Dermis blood vessel endothelial cell (primary cell): ENCODE measurements at places on chromosomes 4 and X.
A peak's percentile ranks its signal among the peaks of the same experiment; 100 is the strongest.

GRCh38 chrX:46912098-46912602 lies at the start of gene JADE3:
Gene JADE3, plus strand, starts transcription at chrX:46912421. Its CDS starts 72,474 bp downstream, at chrX:46984895.
- peak; percentile 78 for DNase-seq

DNA sequence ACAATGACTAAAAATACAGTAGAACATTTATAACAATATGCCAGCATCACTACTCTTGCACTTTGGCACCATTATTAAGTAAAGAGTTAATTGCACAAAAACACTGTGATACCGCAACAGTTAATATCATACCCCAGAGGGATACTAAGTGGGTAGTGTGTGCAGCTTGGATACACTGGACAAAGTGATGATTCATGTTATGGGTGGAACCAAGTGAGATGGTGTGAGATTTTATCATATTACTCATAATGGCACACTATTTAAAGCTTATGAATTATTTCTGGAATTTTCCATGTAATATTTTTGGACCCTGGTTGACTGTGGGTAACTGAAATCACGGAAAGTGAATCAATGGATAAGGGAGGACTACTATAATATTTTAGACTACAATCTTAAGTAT lies 265.3 kb downstream of the PCDH18 start:
- DNase-seq = no peak

GRCh38 chrX:136147315-136147901 lies at the start of gene FHL1:
Gene FHL1, plus strand, starts transcription at chrX:136147533.
- peak; percentile 61 for DNase-seq

GRCh38 chrX:45768666-45769236 lies 568.1 kb upstream of the DIPK2B start:
- no peak for DNase-seq

DNA sequence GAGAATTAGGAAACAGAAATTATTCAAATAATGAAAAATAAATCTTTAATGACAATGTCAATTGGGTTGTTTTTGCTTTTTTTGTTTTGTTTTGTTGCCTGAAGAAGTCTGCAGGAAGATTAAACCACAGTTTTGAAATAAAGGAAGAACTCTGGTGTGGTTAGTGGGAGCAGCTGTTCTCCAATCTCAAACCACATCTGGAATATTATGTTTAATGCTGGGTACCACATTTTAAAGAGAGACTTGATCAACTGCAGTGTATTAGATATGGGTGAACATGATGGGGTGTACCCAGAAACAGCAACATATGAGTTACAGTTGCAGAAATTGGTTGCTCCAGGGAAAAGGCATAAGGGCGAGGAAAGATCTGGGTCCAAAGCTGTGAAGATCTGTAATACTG lies 171.2 kb upstream of the RPL34 start:
- no peak for DNase-seq

DNA sequence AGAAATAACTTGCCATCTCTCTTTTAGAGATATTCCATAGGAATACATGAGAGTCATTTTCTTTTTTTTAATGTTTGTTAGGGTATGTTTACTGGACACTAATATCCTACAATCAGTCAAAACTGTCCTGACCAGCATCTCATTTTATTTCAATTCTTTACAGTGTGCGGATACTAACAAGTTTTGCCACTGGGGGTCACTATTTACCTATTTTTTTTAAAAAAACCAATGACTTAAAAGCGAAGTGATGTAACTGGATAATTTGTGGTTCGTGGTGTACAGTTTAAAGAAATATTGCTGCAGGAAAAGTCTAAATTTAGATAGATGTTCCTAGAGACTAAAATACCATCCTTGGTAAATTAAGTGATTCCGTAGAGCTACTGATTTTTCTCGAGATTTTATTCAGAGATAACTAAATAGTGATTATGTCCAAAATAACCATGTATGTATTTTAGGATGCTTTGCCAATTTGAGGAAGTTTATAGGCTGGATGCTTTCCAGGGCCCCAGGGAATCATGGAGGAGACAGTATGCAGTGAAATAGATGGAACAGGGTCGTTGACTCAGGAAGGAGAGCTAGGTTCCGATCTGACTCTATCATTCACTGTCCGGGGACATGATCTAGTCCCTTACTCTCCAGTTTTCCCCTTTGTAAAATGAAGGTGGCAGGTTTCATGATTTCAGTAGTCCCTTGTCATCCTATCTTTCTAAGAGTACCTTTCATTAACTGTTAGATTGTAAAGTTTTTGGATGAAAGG lies 34.0 kb upstream of the GNPDA2 start:
- DNase-seq = peak; percentile 52

GRCh38 chr4:24070117-24070516 lies 180.3 kb upstream of the PPARGC1A start:
- DNase-seq = no peak

DNA sequence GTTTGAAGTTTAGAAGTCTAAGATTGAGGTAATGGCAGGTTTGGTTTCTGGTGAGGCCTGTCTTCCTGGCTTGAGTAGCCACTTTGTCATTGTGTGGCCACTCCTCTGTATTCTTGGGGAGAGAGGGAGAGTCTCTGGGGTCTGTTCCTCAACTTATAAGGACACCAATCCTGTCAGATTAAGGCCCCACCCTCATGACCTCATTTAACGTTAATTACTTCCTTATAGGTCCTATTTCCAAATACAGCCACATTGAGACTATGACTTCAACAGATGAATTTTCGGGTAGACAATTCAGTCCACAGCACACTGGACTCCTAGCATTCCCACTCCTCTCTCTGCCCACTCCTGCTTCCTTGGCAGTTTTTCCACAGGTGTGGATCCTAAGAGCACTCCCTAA lies 350.8 kb upstream of the CASK start:
- DNase-seq = no peak

DNA sequence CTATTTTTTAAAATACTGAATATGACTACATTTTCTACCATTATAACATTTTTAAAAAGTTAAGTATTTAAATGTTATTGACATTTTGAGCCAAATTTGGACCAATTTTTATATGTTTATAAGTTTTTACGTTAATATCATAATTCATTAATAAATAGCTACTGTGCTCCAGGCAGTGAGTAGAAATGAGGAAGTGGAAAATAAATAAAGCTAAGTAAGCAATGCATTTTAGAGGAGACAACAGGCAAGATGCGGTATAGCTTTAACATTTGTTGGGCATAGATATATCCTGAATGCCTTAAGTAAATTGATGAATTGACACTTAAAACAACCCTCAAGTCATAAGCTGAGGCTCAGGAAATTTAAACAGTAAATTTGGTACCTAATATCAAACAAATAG lies 474.8 kb downstream of the PCDH10 start:
- DNase-seq = no peak

- DNase-seq = no peak
Observed at GRCh38 chr4:177964061-177964460, 521.8 kb upstream of the AGA start.

DNA sequence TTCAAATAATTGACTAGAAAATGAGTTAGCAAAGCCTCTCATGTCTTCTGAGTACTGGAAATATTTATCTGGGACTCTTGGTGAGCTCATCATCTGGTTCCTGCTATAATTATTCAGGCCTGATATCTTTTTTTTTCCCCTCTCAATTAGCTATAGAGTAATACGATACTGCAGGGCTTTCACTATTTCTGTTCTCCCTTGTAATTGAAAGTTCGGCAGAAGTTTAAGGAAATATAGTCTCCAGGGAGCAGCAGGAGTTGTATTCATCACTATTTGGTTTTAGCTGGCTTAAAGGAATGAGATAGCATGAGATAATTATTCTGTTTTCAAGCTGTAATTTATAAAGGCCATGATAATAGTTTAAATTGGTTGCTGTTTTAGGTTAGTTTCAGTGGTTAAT lies 378.6 kb upstream of the EPHA5 start:
- no peak for DNase-seq

DNA sequence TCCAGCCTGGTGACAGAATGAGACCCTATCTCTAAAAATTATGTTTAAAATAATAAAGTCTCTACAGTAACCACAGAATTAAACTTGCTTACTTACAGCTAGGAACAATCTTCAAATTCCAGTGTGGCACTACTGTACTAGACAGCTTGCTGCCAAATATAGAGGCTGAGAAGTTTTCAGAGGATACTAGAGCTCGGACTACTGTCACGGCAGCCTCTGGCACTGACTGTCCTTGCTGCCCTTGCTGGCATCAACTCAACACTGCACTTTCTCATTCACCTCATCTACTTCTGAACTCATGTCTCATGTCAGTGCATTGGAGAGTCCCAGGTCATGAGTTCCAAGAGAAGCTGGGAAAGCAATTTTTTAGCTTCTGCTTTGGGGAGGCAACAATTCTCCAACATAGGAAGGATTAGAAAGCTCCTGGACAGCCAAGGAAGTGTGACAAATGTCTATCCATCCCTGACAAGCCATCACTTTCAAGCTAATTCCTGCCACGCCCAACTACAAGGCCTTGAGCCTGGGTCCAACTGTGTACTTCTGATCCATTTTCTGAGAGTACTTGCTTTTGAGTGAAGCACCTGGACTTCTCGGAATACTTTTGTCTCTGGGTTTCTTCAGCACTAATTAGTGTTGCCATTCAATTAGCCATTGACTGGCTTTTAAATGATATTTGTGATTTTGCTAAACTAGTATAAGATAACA lies 98.6 kb upstream of the NR3C2 start:
- DNase-seq = no peak

- DNase-seq = no peak
Observed at GRCh38 chr4:164799410-164799809, 45.5 kb downstream of the SMIM31 start.

DNA sequence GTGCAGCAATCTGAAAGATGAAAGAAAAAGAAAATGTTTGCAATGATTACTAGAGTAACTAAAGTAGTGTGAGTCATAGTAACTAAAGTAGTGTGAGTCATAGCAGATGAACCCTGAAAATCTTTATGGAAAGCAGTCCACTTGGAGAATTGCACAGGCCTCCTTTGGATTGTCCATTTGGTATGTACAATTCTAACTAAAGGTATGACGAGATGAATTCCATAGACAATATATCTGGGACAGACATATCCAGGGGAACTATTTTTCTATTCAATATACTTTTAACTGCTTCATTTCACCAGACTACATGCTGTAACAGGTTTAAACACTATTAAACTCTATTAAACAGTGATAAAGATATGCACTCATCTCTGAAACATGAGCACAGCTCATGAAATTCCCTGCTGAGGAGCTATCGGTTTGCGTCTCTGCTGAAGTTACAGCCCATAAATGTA lies 798.7 kb downstream of the PCDH7 start:
- no peak for DNase-seq

- DNase-seq = no peak
Observed at GRCh38 chr4:79922011-79922410, 151.0 kb downstream of the ANTXR2 start.

DNA sequence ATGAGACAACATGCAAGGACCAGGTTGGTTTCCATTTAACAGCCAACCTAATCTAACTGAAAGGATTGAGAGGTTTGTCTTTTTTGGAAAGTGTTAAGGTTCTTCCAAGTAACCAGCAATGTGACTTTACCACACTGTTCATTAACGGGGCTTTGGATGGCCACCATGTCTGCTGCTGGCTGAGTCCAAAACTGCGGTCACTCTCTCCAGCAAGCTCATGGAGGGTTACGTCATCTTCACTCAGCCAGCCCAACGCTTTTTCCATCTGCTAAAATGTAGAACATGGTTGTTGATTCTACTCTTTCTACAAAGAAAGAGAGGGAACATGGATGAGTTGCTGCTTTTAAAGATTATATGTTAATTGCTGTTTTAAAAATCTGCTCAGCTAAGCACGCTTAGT lies 11.0 kb downstream of the PKD2 start:
- DNase-seq = no peak

DNA sequence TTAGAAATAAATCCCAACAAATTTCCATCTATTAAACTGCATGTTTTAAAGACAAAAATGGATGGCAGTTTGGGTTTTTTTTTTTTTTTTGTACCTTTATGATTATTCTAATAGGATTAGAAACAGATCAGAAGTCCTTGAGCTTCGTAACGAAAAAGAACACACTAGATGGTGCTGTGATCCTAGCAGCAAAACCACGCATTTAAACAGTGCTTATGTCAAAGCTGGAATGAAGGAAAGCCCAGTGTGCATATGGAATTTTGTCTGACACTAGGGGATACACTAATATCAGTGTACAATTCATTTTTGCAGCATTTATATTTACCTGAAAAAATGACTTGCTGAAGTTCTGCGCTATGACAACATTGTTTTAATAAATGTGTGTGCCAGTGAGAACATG lies 229.1 kb downstream of the VEGFC start:
- DNase-seq = peak; percentile 66

DNA sequence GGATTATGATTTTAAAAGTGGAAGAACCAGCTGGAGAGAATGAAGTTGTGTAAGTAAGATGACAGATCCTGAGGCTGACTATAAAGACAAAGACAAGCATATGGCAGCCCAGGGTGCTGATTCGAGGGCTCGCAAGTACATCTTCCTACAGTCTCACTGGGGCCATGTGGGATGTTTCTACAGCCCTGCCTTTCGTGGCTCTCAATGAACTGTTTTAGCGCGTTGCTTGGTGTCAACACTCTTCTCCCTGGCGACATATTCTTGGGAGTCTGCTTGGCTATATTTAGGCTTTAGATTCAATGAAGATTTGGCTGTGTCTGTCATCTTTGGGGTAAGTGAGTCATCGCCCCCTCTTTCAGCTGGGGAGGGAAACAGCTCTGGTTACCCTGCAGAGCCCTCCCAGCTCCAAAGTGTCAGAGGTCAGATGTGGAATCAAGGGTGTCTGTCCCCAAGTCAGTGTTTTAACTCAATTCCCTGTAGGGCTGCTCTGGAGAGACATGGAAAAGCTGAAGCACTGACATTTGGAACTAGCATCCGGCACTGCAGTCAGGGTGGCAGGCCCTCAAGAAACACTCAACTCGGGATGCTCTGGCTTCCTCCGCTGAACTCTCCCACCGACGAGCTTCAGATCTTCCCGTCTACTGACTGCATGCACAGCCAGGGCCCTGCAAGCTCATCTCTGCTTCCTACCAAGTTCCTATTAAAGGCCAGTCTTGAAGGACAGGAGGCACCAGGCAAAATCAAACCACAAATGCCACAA lies 65.7 kb downstream of the GATB start:
- DNase-seq = no peak

GRCh38 chr4:73485596-73485995 lies 4.1 kb downstream of the AFM start:
- no peak for DNase-seq

DNA sequence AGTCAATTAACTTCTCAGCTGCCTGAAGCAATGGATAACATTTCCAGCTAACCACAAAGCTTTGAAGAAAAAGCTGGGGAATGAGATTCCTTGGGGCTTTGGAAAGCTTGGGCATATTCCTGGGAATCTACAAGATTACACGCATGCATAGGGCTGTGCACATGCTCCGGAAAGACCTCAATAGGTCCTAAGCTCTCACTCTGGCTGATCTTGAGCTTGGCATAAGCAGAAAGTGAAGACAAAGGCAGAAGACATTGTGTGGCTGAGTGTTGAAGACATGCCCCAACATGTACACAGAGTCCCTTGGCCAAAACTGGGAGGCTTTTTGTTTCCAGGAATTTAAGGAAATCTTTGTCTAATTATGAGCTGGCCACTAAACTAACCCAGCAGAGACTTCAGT lies 31.2 kb downstream of the ATG4A start:
- DNase-seq = peak; percentile 48
